ENCODE measurements at places on chromosomes 5 and 9.

GRCh38 chr9:97397220-97397619 lies 14.7 kb upstream of the TDRD7 start:
- no peak for DNase-seq

DNA sequence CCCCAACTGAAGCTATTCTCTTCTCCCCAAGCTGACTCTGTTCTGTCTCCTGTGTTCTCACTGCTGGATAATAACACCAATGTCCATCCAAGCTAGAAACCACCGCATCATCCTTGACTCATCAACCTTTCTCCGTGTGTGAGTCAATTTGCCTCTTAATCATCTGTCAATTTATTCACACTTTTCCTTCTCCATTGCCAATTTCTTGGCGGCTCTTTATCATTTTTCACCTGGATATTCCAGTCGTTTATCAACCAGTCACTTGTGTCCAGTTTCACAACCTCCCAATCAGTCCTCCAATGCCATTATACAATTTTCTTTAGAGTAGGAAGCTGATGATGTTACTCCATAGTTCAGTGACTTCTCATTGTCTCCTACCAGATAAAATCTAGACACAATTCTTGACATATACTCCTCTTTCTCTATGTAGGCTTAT lies 45.4 kb upstream of the LIFR start:
- DNase-seq, result no peak

DNA sequence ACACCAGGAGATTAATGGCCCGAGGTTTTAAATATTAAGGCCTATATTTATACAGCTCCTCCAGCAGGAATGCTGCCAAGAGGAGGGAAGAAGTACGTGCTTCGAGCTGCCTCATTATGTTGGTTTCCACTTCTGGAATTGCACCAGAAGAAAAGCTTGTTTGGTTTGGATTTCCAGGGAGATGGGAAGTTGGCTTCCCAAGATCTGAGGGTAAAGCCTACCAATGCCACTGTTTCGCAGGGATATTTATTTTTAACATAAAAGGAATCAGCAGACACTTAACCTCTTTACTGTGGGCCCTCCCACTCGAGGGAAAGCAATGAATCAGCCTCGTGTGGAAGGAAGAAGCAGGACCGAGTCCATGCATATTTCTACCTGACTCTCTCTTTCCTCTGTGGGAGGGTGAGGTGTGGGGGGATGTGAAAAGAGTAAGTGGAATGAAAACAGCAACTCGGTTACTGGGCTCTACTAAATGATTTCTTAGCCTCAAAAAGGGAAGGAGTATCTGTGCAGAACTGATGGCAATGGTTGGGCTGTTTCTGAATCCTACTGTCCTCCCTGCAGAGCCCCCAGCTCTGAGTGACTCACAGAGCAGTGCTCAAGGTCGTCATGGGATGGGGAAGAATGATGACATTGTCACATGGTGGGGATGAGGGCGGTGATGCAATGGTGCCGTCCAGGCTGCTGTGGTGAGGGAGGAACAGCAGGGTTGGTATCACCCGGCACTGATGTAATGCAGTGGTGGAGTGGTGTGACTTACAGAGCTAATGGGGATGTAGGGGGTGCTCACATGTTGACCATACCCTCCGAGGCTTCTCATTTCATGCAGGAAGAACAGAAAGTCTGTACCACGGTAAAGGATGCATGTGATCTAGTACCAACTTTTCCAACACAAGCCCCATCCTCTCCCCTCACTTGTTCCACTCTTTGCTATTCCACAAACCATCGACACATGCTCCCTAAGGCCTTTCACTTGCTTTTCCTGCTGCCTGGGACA lies 215.0 kb upstream of the PANK3 start:
- no peak for DNase-seq

GRCh38 chr5:128116445-128116844 lies 32.9 kb downstream of the SLC12A2 start:
- DNase-seq, result no peak

GRCh38 chr9:135926402-135927194 lies 19.3 kb upstream of the CAMSAP1 start:
- peak; percentile 53 for DNase-seq

DNA sequence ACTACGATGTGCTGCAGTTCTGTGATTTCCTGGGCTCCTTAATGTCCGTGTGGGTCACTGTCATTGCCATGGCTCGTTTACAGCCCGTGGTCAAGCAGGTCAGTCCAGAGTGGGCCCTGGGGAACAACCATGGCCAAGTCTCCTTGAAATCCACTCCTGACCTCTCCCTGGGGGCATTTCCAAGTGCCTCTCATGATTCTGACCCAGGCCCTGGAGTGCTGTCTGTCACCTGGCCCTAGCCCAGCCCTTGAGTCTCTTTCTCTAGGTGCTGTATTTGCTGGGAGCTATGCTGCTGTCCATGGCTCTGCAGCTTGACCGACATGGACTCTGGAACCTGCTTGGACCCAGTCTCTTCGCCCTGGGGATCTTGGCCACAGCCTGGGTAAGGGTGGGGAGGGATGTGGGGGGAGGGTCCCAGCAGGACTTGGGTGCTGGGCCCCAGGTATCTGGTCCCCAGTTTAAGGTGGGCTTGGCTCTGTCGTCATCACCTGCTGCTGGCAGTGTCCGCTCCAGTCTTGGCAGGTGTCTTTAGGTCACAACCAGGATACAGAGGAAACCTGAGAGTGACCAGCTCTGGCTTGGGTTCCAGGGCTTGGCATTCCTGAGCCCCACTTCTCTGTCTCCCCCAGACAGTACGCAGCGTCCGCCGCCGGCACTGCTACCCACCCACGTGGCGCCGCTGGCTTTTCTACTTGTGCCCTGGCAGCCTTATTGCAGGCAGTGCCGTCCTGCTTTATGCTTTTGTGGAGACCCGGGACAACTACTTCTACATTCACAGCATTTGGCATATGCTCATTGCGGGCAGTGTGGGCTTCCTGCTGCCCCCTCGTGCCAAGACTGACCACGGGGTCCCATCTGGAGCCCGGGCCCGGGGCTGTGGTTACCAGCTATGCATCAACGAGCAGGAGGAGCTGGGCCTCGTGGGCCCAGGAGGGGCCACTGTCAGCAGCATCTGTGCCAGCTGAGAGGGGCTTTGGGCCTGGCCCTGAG lies 17.0 kb downstream of the OR13J1 start:
- DNase-seq, result no peak

DNA sequence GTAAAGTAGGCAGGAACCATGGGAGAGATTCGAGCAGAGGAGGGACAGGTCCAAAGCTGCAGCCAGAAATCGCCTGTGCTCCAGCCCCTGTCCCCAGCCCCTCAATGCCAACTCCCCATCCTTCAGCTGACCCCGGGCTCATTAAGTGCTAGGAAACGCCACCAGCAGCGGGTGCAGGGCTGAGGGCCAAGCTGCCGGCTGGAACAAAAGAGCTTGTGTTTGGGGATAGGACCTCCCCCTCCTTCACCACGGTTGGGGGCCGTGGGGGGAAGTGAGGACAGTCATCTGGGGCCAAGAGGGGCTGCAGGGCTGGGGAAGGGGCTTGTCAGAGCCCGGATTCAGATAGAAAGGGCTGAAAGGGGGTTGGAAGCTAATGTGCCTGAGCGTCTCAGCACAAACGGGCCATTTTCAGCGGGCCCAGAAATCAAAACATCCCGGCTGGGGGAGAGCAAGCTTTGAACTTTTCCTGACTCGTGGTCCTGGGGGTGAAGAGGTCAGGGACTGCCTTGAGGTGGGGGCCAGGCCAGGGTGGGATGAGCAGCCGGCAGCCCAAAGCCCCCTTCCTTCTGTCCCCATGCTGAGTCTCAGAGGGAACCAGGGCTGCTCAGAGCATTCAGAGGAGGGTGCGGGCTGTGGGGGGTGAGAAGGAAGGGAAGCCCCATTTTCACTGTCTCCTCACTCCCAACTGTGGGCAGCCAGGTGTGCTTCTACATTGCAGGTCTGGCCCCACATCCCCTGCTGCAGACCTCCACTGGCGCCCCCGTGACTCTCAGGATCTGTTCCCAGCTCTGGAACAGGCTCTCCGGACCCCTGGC lies 69.4 kb upstream of the DAB2IP start:
- DNase-seq, result no peak

DNA sequence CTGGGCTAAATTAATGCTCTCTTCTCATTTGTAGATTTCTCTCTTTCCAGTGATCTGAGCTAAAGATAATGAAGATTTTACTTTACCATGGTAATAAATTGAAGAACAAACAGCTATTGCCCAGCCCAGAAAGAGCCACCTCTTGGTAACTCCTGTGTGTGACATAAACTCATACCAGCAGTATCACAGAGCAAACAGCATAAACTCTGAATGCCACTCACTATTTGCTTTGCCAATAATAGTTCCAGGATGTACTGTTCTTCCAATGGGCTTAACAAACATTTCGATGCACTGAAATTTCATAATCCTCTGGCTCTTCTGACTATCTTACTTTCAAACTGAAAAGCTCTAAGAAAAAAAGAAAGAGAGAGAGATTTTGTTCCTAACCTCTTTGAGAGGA lies 69.8 kb upstream of the RASEF start:
- peak; percentile 23 for DNase-seq

DNA sequence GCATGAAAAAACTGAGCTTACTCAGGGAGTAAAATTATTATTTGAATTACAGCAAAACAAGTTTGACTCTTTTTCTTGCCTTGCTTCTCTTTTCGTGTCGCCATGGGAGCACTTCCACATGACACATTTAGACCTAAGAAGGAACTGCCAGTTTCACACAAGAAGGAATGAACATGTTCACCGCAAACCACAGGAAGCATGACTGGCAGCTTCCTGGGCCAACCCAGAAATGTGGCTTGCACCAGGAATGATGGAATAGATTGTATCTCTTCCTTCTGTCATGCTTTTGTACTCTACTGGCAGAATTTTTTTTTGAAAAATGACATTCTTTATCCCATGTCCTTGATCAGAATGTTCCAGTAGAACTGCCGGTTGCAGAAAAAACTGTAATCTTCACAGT lies 32.9 kb upstream of the MAN2A1 start:
- DNase-seq, result peak; percentile 65

GRCh38 chr5:149667084-149667828 lies 62.9 kb upstream of the PPARGC1B start:
- no peak for DNase-seq

Measured in stomach (tissue), 19 donors.